ENCODE measurements at places on chromosomes 7 and 10.
A peak's percentile ranks its signal among the peaks of the same experiment; 100 is the strongest.

DNA sequence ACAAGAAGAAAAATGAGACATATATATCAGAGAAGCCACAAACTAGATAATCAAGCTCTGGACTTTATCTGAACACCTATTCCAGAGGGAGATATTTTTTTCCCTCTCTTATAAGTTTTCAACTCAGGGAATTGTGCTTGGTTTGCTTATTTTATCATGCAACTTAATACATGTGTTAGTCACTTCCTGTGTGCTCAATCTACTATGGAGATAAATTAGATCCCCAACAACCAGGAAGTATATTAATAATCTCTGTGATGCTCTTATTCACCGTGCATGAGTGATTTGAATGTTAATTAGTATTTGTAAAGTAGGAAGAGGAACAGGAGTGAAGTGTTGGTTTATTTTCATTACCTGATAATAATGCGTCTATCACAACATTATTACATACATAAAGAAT is 38.8 kb upstream of the ZNF365 start:
- DNase-seq = peak; percentile 2

DNA sequence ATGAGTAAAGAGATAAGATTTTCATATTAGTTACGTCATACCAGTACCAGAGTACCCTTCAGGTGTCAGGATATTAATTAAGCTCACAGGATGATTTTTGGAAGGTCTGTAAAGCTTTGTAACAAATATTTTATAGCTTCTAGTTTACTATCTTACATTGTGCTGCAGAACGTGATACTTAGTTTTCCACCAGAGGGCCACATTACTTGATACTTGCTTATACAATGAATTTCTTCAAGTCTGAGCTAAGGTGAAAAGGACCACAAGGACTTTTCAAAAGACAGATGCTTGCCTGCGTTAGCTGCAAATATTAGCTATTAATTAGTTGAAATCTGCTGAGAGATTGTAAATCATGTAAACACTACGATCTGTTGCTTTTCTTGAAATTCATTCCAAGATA is 12.2 kb downstream of the FOXP2 start:
- peak; percentile 40 for DNase-seq

GRCh38 chr7:105198223-105198622 is 184.2 kb downstream of the KMT2E start:
- peak; percentile 88 for DNase-seq

DNA sequence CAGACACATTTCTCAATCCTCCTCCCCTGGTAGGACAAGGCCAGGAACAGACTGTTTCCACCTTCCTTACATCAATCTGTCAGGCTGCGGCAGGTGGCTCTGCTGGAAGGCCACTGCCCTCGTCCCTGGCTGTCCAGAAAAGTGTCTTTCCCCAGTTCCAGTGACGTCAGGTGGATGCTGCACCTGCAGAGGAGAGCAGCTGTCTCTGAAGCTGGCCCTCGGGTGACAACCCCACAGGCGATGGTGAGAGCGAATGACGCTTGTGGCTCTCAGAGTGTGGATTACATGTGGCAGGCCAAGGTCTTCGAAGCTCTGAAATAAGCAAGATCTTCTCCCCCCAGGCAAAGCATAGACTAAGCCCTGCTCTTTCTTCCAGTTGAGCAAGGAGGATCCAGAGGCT is 146.9 kb upstream of the RET start:
- no peak for DNase-seq

- DNase-seq = no peak
These were observed 160.9 kb downstream of the SDK1 start for GRCh38 chr7:3461923-3462322.

- DNase-seq = no peak
These were observed 2.2 kb upstream of the FZD8 start for GRCh38 chr10:35644050-35644950.

DNA sequence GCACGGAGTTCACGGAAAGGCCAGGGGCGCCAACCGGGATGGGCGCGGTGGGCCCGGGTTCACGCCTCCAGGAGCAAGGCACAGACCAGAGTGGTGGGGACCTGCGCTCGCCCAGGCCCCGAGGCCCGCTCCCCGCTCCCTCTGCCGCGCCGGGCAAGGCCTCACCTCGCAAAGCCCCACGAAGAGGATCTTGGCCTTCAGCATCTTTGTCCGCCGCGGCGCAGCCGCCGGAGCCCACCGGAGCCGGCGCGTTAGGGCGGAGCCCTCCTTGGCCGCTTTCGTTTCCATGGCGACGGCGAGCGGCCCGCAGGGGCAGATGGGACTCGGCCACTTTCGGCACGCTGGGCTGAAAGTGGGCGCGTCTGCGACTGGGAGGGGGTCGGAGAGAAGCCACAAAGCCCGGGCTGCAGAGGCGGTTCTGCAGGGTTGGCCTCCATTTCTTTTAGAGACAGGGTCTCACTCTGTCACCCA is 944.4 kb upstream of the ZNF722 start:
- DNase-seq = no peak

DNA sequence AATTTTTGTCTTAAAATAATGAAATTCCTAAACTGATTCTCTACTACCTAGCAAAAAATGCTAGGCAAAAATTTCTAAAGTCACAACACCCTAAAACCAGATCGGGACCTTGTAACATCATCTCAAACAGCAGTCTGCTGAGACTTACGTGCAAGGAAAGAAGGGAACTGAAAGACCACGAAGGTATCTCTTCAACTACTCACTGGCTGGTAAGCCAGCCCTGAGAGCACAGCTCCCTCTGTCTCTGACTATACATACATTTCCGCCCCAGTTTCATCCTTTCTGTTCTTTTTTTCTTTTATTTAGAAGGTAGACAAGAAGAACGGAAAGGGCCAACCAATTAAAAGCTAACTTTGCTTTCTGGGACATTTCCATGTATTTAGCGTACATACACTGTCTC is 15.6 kb downstream of the SORCS1 start:
- no peak for DNase-seq

- peak; percentile 51 for DNase-seq
These were observed 449.1 kb downstream of the SUGCT start for GRCh38 chr7:40583667-40584444.

GRCh38 chr10:72167118-72167517 is 48.7 kb upstream of the ANAPC16 start:
- no peak for DNase-seq

- no peak for DNase-seq
These were observed 2.0 kb downstream of the CLEC5A start for GRCh38 chr7:141944811-141945210.

GRCh38 chr7:34011017-34011695 is 105.8 kb downstream of the BMPER start:
- DNase-seq = peak; percentile 46

GRCh38 chr7:97576043-97576442 is 155.8 kb upstream of the TAC1 start:
- DNase-seq = no peak

- no peak for DNase-seq
These were observed 28.0 kb upstream of the RASGEF1A start for GRCh38 chr10:43294892-43295291.

DNA sequence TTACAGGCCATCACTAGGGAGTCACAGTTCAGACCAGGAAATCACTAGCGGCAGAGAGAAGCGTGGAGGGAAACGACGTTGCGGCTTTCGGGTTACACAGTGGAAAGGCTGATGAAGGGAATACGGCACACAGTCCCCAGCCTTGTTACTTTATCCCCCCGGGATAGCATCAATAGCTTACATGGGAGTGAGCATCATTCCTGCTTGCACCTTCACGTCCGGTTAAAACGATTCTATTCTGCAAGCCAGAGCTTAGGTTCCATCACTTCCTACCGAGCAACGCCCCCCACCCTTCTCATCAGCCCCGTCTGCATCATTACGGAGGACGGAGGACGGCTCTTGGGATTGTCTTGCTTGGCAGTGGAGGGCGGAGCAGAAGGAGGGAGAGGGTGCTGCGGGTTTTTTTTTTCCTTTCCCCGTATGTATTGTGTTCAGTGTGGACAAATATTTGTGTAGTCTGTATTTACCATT is 124.9 kb downstream of the CLEC2L start:
- DNase-seq = no peak

GRCh38 chr7:139358541-139359365 is 941 bp upstream of the LUC7L2 start:
- DNase-seq = peak; percentile 48

DNA sequence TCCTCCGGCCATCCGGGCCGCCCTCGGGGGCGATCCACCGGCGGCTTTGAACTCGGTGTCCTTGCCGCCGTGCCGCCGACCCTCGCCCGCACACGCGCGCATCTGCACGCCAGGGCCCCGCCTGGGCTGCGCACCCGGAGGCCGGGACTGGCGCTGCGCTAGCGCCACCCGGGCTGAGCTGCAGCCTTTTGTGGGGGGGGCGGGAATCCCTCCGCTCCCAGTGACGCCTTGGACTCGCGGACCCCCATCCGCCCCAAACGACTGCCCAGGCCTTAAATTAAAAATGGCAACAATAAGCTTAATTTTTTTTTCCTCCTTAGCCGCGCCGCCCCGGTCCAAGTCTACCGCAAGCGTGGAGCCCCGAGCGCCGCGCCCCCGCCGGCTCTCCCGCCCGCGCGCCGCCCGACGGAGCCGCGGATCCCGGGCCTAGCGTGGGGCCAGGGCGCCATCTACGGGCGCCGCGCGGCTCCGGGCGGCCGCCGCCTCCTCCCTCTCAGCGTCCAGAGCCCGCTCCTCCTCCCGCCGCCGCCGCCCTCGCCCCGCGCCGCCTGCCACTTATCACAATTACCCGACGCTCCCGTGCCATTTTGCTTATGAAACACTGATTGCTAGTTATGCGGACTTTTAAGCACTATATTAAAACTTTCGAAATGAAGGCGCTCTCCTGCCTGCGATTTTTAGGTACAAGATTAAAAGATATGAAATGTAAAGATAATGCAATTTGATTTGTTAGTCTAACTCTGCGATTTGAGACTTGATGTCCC is 7.5 kb upstream of the EBF3 start:
- DNase-seq = peak; percentile 39

GRCh38 chr7:135877805-135878204 is 99.4 kb downstream of the MTPN start:
- DNase-seq = peak; percentile 85

GRCh38 chr7:55239406-55239805 is 125.7 kb upstream of the LANCL2 start:
- no peak for DNase-seq

DNA sequence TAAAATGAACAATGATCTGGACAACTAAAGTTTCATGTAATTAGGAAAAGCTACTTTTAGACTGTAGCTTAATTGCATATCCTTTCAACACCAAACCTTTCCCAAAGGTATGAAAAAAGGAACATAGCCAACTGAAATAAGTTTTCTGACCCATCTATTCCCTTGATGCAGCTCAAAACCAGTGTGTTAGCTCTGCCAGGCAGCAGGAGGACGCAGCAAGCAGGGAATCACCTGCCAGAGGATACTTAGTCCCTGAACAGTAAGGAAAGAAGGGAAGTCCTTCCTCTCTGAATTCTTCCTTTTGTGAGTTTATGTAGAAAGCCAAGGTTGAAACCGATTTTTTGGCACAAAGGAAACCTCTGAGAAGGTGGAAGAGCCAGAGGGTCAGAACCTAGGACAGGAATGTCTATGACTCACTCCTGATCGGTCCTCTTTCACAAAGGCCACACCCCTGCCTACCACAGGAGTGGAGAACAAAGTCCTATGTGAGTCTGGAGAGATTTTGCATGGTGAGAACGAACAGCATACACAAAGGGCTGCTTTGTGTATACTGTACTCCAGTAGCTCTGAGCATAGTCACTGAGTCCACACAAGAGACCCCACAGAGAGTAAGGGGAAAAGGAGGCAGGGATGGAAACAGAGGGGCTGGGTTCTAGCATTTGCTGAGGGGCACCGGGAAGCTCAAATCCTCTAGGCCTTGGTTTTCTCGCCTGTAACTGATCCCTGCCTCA is 68.8 kb upstream of the GSDME start:
- DNase-seq = peak; percentile 75

- DNase-seq = peak; percentile 20
These were observed 3.2 kb downstream of the ITPRIP start for GRCh38 chr10:104334965-104335650.

DNA sequence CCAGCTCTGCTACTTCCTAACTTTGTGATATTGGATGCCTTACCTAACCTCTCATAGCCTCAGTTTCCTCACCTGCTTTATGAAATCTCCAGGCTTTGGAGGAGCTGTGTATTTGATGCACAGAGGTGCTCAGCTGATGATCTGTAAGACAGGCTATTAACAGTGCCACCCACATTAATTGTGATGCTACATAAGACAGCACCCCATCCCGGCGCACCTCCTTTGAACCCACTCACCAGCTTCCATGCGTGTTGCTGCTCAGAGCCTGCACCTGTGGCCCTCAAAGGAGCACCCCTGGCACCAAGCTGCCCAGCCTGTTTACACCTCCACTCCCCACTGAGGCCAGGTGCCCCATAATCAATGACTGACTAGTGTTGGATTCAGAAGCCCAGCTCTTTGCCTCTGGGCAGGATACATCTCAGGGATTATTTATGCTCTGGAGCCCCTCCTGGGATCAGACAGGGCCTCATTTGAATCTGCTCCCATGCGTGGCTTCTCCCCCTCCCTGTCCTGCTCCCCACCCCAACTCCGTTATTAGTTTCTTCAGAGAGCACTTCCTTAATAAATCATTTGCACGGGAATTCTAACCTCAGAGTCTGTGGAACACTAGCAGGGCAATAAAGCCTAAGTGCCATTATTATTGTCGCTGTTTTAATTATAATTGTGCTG is 87.7 kb downstream of the GFRA1 start:
- no peak for DNase-seq

DNA sequence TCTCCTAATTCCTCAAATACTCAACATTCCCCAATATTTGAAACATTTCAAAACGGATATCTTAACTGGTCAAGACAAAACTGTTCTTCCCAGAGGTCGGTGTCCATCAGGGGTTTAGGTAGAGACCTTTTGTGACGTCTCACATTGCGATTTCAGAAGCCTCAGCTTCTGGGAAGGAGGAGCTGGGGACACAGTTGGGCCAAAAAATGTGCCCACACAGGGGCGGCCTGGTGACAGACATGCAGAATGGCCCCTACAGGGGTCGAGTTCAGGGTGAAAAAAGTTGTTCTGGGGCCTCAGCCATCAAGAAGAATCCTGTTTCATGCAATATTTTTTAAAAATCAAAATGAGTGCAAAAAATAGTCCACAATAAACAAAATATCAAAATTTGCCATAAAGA is 108.7 kb upstream of the PFKP start:
- no peak for DNase-seq

DNA sequence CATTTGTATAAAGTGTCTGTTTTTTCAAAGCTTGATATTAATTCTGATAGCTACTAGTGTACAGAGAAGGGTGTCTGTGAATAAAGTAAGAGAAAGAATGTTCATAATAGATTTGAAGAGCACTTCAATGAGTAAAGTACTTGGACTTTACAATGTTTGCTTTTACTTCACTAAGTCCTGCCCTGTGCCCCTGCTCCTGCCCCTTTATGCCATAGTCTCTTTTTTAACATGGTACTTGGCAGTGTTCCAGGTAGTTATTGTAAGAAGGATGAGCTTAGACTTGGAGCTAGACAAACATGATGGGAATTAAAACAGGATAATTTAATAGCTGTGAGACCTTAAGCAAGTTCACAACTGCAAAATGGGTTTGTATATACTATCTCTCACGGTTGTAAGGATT is 41.0 kb downstream of the ZEB1 start:
- no peak for DNase-seq

Measured in fibroblast of mammary gland (primary cell).